ENCODE measurements at places on chromosomes 6 and 20.

GRCh38 chr20:53786071-53786444 is 192.4 kb upstream of the ZNF217 start:
- no peak for DNase-seq

GRCh38 chr6:54493138-54493537 is 184.9 kb downstream of the TINAG start:
- DNase-seq = no peak

- DNase-seq = peak; percentile 63
Measured at GRCh38 chr6:137927777-137928218, 60.7 kb downstream of the TNFAIP3 start.

- no peak for DNase-seq
Measured at GRCh38 chr20:37687478-37687805, 6.4 kb upstream of the CTNNBL1 start.

- DNase-seq = no peak
Measured at GRCh38 chr6:241336-241865, 50.9 kb upstream of the DUSP22 start.

DNA sequence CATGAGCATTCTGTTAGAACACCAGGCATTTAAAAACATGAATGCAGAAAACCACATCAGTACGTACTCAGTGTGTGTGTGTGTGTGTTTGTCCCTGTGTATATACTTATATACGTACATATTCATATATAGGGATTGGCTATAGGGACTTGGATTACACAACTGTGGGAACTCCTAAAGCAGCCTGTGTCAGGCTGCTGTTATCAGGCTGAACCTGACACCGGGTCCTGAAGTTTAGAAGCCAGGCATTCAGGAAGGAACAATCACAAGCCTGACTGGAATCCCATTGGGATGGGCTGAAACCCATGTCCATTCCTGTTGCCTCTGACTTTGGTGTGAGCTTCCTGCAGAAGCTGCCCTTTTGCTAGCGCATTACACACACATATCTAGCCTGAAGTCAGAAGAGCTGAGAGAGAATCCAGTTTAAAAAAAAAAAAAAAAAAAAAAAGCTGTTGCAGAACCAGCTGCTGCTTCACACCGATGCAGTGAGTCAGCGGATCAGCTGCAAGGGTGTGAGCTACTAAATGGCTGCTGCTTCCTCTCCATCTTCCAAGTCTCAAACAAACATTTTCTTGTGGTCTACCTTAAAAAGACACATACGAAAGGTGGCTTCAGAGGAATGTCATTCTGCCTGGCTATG is 348.1 kb downstream of the THBS2 start:
- DNase-seq = no peak

GRCh38 chr20:49635166-49635565 is 67.2 kb upstream of the PTGIS start:
- no peak for DNase-seq

DNA sequence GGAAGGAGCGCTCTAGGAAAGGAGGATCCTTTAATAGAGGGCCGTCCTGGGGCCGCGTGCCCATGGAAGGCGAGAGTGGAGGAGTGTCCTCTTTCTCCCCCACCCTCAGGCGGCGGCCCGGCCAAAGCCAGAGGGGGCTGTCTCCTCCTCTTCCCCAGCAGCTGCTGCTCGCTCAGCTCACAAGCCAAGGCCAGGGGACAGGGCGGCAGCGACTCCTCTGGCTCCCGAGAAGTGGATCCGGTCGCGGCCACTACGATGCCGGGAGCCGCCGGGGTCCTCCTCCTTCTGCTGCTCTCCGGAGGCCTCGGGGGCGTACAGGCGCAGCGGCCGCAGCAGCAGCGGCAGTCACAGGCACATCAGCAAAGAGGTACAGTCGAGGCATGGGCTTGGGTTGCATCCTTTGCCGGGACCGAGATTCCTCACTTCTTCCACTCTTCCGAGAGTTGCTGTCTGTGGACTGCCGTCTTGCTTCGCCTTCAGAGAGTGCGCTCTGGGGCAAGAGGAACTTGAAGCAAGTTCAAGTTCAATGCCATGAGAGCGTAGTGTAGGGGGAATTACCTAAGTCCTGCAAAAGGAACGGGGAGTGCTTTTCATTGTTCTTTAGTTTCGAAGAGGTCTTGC is at the start of gene LAMA2:
Gene LAMA2 (plus strand): TSS at position 148 of the 621 bp plus-strand sequence. CDS start 108 bp downstream, at position 256.
- peak; percentile 1 for DNase-seq

DNA sequence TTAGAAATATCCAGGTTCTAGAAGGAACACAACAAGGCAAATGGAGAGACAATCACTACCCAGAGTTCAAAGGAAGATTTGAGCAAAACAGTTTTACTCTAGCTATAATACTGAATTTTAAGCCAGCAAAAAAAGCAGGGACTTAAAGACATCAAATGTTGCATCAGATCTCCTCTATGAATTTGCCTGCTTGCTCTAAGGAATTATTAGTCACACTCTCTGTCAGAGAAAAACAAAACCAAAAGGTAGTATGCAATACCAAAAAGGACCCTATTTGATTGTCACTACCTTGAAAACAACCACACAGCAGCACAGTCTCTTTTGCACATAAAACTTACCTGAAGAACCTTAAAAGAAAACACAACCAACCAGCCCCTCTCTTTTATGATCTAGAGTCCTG is 46.3 kb downstream of the BTBD9 start:
- no peak for DNase-seq
